ENCODE measurements at places on chromosomes 7 and 10.

DNA sequence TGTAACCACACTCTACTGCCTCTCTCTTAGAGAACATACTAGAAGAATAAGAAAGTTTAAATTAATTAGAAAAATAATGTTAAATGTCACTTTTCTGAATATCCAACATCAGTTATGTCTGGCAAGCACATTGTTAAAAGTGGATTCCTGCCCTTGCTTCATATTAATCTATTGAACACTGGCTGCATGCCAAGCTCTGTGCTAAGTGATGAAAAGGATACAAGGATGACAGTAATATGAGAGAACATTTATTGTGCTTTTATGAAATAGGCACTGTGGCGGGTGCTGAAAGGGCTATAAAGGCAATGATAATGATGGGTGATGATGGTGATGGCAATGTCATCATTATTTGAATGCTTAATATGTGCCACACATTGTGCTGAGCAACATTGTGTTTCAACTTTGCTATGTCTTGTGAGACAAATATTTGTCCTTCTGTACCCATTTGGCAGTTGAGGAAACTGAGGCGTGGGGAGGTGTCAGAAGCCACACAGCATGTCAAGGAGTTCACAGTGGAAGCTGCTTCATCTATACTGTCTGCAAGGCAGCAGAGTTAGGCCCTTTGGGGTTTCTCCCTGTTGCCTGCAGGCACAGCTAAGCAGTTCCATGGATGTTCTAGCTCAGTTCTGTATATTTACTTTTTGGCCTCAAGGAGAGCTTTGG lies 64.2 kb upstream of the RAPGEF5 start:
- no peak for ATAC-seq

DNA sequence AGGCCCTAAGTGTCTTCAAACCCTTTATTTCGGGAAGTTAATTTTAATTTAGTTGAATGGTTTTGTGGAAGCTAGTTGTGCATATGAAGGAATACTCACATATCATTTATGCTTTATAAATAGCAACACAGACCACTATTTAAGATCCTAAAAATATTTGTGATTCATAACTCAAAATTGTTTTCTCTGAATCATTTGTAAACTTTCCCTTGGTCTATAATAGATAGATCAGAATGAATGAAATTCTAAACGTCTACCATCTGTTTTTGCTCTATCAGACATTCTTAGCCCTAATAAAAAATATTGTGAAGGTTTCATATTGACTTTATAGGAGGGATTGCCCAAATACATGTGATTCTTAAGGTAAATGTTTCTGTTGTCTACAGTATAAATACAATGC lies 43.5 kb downstream of the LOXL4 start:
- no peak for ATAC-seq

- no peak for ATAC-seq
These were observed 13.6 kb downstream of the ZDHHC6 start for GRCh38 chr10:112433136-112433535.

DNA sequence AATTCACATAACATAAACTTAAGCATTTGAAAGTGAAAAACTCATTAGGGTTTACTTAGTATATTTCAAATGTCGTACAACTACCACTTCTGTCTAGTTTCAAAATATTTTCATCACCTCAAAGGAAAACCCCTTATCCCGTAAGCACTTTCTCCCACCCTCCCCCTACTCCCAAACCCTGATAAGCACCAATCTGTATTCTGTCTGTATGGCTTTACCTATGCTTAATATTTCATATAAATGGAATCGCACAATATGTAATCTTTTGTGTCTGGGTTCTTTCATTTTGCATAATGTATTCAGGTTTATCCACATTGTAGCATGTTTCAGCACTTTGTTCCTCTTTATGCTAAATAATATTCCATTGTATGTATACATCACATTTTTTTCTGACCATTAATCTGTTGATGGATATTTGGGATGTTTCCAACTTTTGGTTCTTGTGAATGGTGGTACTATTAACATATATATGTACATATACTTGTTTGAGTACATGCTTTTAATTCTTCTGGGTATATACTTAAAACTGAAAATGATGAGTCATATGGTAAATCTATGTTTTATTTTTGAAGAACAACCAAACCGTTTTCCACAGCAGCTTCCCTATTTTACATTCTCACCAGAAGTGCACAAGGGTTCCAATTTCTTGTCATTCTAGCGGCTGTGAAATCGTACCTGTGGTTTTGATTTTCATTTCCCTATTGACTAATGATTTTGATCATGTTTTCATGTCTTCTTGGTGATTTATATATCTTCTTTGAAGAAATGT lies 6.2 kb upstream of the STARD3NL start:
- ATAC-seq: peak; percentile 78

- no peak for ATAC-seq
These were observed 10.4 kb upstream of the AOAH start for GRCh38 chr7:36734731-36735130.

DNA sequence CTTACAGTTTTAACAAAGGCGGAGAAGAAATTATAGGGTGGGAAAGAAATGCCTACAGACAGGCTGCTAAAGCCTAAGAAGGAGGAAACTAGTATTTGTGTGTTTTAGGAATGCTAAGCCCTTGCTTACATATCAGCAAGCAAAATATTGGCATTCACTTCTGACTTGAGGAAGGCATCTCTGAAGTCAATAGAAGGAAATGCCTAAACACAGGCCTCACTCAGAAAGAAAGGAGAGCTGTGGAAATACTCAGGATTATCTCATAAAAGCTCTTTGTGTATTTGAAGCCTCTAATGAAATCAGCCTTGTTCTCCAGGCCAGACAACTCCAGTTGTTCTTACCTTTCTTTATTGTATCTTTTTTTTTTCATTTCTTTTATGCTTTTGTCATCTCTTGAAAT lies 158.0 kb downstream of the AUTS2 start:
- ATAC-seq: no peak

- ATAC-seq: no peak
These were observed 96.9 kb downstream of the IQUB start for GRCh38 chr7:123437447-123437995.

GRCh38 chr10:69663369-69663947 lies 33.4 kb downstream of the FAM241B start:
- ATAC-seq: no peak

DNA sequence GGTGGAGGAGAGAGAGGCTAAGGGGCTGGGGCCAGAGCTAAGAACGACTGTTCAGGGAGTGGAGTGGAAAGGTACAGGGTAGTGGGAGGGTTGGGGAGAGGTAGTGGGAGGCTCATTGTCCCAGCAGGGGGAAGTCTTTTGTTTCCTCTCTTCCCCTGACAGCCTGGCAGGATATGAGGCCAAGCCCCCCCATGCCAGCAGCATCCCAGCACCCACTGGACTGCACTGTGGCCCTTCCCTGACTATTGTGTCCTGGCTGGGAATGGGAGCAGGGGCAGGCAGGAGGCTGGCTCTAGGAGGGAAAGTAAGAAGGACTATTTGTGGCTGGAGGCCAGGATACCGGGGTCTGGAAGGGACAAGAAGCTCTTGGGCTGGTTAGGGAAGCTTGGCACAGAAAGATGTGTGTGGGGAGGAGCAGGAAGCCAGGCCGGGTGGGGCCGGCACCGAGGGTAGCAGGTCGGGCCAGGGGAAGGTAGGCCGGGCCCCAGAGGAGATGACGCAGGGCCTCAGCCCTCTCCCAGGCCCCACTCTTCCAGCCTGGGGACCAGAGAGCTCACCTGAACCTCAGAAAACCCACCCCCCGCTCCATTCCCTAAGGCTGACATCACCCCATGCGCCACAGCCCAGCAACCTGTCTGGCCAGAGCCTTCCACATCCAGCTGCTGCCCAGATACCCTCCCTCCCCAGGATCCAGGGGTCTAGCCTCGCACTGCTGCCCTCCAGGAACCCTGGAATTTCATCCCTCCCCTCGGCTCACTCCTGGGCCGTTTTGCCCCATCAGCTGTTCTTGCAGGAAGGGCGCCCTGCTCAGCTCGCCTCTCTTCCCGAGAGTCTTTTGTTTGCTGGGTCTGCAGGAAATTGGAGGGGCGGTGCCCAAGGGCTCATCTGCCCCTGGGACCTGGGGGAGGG lies 8.8 kb upstream of the EPHB4 start:
- ATAC-seq: no peak

DNA sequence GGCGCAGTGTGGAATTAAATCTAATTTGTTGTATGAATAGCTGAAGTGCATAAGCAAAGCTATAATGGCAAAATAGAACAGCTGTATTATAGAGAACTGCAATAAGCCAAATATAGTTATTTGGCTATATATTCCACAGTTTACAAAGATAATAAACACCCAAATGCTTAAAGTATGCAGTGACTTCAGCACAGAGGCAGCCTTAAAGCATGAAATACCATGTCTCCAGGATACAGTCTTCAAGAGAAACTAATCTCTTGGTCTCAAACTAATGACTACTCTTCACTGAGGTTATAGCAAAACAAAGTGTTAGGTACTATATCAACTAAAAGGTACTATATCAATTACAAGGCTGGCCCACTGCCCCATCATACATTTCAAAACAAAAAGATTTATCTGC lies 48.0 kb downstream of the NT5C2 start:
- no peak for ATAC-seq

- no peak for ATAC-seq
These were observed 206.4 kb downstream of the KCNMA1 start for GRCh38 chr10:77431209-77431611.

GRCh38 chr10:128032466-128032865 lies 93.8 kb downstream of the MKI67 start:
- ATAC-seq: no peak

DNA sequence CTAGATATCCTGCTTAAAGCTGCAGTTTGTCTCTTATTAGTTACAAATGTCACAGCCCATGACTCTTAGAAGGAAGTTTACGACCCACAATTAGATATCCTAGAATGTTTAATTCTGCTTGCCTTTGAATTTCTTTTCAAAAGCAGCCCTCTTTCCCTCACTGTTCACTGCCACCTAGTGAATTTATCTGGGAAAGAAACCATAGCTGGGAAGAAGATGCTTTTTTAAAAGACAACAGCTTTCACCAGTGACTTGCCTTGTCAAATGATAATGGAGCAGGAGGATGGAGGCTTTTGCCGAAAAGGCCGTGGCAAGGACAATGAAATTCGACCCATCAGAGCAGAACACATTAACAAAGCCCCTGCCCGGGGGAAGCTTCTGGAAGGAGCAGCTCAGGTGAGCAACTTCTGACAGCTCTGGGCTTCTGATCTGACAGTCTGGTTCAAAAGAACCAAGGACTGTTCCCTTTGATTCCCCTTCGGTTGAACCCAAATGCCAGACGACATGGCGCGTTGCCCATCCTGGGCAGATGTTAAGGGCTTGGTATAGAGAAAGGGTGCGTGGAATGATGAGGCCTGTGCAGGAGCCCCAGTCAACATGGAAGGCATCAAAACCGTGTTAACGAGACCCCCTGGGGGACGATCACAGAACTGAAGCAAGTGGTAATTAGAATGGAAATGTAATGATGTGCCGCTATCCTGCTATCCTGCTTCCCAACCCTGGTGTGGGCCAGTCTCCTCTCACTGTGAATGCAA lies 236.8 kb downstream of the FRMD4A start:
- ATAC-seq: no peak

- ATAC-seq: no peak
These were observed 50.2 kb downstream of the APBB1IP start for GRCh38 chr10:26488344-26488743.

Data from stimulated activated memory B cell treated with anti-CD40 and anti-IgM and Interleukin-4, amounts not matched to agents 10 μg/mL and 1 μg/mL and 100 μg/mL, for 72 hours (primary cell).